ENCODE measurements at places on chromosomes 11 and 22.

DNA sequence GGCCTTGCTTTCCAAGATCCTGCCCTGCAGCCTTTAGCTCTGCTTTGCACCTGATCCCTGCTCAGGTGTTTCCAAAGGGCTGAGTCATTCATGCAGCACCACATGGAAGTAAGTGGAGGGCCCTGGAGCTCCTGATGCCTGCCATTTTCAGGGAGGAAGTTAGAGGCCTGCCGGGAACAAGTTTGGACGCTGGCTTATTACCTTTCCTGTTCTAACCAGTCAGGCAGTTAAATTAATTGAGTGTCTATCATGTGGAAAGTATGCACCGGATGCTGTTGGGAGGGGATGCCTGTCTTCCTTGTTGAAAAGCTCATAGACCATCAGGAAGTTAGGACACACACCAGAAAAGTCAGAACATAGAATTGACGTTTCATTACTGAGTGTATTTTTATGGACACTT lies 73.7 kb upstream of the PLET1 start:
- DNase-seq, result no peak

DNA sequence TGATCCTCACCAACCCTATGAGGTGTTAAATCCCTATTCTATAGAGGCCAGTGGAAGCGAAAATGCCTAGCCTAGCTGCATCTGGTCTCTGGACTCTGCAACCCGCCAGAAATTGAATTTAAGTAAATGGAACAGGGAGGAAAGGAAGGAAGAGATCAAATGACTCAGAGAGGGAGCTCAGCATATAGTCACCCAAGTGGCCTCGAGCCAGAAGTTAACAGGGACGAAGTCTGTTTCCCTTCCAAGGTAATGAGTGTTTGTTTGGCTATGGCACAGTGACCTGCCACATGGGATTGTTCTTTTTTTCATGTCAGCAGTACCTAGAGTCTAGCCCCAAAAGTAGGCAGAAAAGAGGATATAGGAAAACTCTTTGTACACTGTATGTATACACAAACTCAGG lies 66.3 kb downstream of the PAK1 start:
- DNase-seq, result no peak

DNA sequence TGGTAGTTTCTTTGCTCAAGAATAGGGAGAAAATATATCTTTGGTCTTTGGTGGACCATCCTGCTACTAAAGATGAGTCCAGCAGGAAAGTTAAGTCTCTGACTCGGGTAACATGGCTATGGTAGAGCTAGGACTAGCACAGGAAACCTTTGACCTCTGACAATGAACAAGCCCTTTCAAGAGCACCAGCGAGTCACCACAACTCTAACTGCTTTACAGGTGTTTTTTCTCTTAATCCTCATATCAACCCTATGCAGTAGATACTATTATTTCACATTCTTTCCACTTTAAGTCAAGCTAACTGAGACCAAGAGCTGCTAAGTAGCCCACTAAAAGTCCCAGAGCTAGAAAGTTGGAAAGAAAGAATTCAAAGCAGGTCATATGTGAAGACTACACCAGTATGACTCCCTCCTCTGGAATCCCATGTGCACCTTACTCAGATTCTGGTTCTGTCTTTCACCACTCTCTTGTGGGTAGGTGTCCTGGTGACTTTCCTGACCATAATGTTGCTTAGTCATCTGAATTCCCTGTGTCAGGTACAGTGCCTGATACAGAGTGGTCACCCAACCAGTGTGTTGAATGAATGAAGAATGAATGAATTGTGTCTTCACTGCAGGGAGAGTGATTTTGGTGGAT lies 53.8 kb upstream of the ME3 start:
- no peak for DNase-seq

DNA sequence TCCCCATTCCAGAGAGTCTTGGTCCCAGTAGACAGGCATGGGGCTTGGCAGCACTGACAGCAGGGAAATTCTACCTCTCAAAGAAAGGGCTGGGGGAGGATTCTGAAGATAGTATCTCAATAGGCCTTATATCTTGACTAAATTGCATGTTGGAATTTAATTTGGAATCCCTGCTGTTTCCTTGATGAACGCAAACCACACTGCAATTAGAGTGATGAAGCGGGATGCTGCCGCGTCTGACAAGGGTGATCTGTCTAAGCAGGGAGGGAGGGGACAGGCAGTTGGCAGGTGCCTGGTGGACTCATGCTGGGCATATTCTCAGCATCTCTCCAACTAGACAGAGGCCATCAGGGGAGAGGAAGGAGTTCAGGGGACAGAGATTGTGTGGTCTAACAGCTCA lies 48.4 kb downstream of the COMMD9 start:
- DNase-seq, result no peak

DNA sequence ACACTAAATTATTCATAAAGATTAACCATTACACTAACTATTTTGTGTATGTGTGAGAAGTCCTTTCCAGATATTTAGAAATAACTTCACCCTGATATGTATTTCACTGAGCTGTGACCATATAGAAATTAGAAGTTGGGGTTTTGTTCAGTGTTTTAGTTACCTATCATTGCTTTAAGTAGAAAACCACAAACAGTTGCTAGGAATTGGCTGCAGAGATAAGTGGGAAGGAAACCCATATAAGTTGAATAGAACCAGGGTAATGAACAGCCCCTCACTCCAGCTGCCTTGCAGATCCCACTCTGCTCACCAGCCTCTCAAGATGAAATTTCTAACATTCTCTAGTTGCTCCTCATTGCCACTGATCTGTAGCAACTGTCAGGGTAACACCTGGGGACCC lies 10.3 kb downstream of the SRSF8 start:
- no peak for DNase-seq

DNA sequence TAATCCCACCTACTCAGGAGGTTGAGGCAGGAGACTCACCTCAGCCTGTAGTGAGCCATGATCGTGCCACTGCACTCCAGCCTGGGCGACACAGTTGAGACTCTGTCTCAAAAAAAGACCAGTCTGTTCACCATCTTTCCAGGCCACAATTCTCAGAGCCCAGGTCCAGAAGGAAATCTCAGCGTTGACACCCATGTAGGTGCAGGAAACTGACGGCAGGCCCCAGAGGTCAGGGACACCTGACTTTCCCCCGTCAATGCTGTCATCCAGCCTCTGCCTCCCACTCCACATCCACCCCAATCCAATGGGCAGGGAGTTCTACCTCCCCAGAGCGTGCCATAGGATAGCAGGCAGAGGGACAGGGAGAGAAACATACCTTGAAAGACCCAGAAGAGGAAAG lies 5.9 kb upstream of the GRK2 start:
- no peak for DNase-seq

DNA sequence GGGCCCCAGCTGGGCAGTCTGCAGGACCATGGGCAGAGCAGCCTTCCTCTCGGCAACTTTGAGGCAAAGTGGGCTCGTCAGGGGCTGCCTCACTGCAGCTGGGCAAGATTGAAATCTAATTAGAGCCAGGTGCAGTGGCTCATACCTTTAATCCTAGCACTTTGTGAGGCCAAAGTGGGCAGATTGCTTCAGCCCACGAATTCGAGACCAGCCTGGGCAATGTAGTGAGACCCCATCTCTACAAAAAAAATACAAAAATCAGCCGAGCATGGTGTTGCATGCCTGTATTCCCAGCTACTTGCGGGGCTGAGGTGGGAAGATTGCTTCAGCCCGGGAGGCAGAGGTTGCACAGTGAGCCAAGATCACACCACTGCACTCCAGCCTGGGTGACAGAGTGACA lies 34.2 kb downstream of the ARHGAP8 start:
- DNase-seq, result no peak

GRCh38 chr11:112534208-112534607 lies 273.5 kb upstream of the PLET1 start:
- no peak for DNase-seq

DNA sequence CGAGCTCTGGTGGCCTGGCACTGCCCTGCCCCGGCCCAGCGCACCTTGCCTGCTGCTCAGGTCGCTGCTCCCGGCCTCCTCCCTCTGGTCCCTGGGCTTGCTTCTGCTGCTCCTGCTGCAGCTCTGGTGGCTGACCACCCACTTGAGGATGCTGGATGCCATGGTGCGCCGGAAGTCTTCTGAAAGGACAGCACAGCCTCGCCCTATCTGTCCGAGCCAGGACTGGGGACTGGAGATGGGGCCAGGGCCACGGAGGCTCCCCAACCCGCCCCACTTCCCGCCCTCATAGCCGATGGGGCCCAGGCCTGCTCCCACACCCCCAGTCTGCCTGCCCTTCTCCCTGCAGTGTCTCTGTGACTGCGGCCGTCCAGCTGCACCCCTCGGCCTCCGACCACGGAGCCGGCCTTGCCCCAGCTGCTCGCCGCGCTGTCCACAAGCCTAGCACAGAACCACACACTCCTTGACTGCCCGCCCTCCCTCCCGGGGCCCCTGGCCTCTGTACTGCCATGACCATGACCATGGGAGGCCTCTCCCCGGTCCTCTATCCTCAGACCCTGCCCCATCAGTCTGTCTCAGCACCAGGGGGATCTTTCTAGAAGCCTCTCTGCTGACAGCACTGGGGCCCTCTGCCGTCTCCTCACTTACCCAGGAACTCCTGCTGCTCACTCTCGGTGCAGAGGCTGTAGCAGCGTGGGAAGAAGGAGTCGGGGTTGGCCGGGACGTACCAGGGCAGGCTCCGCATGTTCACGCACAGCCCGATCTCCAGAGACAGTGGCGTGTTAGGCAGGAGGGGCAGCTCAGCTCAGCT lies 12.7 kb downstream of the TTLL8 start:
- no peak for DNase-seq

GRCh38 chr11:118230088-118230487 lies 5.3 kb upstream of the JAML start:
- DNase-seq, result no peak

DNA sequence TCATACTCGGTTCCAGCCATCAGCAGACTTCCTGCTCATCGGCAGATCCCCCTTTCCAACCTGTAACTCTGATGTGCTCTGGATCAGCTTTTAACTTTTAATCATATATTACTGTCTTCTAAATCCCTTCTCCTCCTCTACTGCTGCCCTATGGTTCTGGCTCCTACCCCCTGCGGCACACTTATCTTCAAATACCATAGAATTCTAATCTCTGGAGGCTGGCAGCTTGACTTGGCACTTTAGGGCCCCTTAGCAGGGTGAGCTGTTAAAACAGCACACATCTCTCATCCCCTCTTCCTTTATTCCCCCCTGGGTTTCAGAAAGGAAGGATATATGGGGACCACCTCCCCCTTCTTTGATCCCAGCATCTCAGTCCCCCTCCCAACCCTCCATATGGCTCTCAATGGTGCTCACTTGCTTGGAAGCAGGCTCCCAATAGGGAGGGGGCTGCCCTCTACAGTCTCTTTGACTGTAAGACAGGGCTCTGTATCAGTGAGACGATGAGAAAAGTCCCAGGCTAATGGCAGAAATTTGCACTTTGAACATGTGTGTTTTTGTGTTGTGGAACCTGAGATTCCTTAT lies 4.4 kb upstream of the CNTF start:
- peak; percentile 40 for DNase-seq

GRCh38 chr22:20024225-20024624 lies 3.3 kb downstream of the TANGO2 start:
- DNase-seq, result peak; percentile 66

DNA sequence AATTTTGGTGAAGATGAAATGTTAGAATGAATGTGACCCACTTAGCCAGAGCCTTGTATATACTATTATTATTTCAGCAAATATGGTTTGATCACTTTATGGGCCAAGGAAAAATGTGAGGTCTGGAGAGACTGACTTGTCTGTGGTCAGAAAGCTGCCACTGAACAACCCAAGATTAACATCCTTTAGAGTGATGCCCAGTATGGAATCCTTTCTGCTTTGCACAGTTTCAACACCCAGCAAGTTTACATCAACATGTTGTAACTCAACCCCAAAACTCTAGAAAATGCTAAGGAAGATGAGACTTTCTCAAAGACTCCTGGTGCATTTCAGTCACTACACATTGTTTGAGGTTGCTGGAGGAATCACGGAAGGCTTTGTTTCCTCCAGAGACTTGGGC lies 107.7 kb downstream of the SNX19 start:
- no peak for DNase-seq

DNA sequence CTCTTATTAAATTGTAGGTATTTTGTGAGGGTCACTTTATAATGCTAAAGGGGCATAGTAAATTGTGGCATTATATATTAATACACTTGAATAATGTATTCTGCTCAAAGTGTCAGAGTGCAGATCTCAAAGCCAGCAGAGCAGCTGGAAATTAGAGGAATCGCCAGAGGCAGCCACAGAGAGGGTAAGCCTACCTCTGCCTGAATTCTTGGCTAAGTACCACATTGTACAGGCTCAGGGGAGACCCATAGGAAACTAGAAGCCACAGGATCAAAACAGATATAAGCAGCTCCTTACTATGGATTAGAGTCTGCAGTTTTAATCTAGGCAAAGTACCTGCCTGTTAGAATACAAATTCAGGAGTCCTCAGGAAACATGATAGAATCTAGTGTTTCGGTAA lies 249.3 kb downstream of the DDX10 start:
- no peak for DNase-seq

GRCh38 chr11:112658431-112658878 lies 302.8 kb upstream of the NCAM1 start:
- no peak for DNase-seq

- no peak for DNase-seq
Measured at GRCh38 chr11:73480677-73481076, 104.5 kb downstream of the RELT start.

- DNase-seq, result no peak
Measured at GRCh38 chr11:128171506-128171905, 415.9 kb downstream of the ETS1 start.

Data from hematopoietic multipotent progenitor cell treated with erythropoietin and hydrocortisone succinate and interleukin-3 and kit ligand, for 15 days (in vitro differentiated cells).